CD14-positive monocyte (primary cell): ENCODE measurements at places on chromosomes 2 and 18. TPM values are rescaled to one million over a fixed set of nuclear protein-coding genes. Genes with fewer than 3 reads are reported as not detected.

DNA sequence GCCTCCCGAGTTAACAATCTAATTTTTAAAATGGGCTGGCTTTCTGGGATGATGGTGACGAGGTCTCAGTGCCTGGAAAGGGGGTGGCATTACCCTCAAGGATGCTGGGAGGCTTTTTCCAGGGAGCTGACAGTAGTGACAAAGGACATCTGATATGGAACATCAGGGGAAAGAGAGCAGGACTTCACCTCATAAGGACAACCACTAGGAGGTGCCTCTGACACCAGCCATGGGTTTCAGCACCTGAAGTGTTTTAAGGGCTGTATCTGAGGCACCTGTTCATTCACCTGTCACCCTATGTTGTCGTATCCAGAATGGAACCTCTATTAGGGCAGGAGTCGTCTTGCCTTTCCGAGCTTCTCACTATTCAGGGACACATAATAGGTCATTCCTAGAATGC lies 10.8 kb downstream of the IL36B start:
- DNase-seq = no peak
- no peak overlapping the region for H3K4me3 ChIP-seq
- no peaks in the 10 kb centered on the region for H3K27me3 ChIP-seq
- H3K4me1 ChIP-seq = no peaks in the 10 kb centered on the region
- H3K27ac ChIP-seq = no peak overlapping the region

The ANKRD30BL gene
- not detected for polyA plus RNA-seq

DNA sequence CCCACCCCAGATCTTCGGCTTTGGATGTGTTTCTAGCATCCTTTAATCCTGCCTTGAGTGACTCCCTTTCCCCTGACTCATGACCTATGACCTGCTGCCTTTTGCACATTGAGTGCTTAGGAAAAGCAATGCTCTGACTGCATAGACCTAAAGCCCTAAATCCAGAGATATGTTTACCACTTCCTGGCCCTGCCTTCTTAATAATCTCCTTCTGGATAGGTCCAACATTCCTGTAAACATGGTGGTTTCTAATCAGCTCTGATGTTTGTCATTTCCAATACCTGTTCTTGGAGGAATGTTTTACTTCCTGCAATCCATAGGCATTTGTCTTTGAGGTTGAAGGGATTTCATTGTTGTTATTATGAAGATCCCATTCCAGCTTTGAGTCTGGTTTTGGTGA lies 2.3 kb downstream of the SLC3A1 start:
- DNase-seq = no peak
- no peak overlapping the region for H3K27ac ChIP-seq
- no peaks in the 10 kb centered on the region for H3K27me3 ChIP-seq
- no peaks in the 10 kb centered on the region for H3K4me1 ChIP-seq
- H3K4me3 ChIP-seq = no peak overlapping the region

The ZNF512 gene
- polyA plus RNA-seq = 6.7 TPM

DNA sequence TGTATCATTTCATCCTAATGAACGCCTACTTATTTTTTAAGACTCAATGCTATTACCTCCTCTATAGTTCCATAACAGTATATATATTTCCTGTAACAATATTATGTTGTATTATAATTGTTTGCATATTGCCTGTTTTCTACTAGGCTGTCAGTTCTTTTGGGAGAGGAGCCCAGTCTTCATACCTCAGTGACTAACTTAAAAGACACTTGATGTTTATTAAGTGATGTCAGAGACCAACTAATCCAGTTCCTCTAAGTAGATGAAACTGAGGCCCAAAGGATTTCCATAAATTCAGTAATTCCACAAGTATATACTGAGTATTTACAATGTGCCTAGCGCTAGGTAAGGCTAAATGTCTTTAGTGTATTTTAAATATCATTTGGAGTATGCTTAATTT lies 48.9 kb upstream of the AAK1 start:
- H3K4me1 ChIP-seq = peaks cover 51% of the 10 kb centered on the region
- no peak overlapping the region for H3K4me3 ChIP-seq
- no peak overlapping the region for H3K27ac ChIP-seq
- H3K36me3 ChIP-seq = no peaks in the 10 kb centered on the region
- DNase-seq = no peak

DNA sequence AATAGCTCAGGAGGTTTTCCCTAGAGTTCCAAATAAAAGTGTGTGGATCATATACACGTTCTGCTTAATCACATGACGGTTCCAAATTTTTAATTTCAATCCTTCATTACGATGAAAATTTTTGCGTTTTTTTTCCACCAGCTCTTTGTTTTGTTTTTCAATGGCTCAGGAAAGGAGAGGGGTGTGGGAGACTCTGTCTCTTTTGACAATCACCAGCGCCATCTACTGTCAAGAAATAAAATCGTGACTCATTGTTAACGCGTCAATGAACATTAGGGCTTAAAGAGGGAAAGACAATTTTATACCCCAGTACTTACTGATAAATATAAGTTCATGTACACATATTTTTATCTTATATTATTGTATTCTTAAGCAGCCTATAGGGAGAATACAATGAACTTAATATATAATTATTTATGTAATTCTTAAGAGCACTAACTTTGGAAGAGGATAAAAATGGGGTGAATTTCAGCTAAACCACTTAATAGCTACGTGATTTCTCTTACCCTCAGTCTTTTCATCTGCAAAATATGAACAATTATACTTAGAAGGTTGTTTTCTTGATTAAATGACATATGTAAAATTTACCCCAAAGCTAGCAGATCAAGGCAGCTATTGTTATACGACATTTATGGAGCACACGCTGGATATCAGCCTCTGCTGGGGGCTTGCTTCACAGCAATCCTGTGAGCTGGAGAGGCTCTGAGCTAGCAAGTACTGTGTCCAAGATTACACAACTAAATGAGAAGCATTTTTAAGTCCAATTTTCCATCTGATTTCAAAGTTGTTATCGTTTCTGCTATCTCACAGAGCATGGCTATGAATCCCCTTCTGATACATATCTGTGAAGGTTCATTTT lies 47.4 kb upstream of the RMDN2 start:
- DNase-seq = peak; percentile 66
- H3K27ac ChIP-seq = no peak overlapping the region
- no peaks in the 10 kb centered on the region for H3K4me1 ChIP-seq
- H3K4me3 ChIP-seq = no peak overlapping the region
- H3K36me3 ChIP-seq = no peaks in the 10 kb centered on the region
- H3K27me3 ChIP-seq = no peaks in the 10 kb centered on the region

The ALLC gene
- not detected for polyA plus RNA-seq

GRCh38 chr2:69960821-69961220 lies 610 bp downstream of the ASPRV1 start:
- no peaks in the 10 kb centered on the region for H3K27me3 ChIP-seq
- H3K36me3 ChIP-seq = no peaks in the 10 kb centered on the region
- peaks cover 17% of the 10 kb centered on the region for H3K4me1 ChIP-seq

- no peaks in the 10 kb centered on the region for H3K36me3 ChIP-seq
- no peak overlapping the region for H3K27ac ChIP-seq
- no peaks in the 10 kb centered on the region for H3K27me3 ChIP-seq
- H3K4me3 ChIP-seq = no peak overlapping the region
Observed at GRCh38 chr2:201931951-201932350, 101.7 kb upstream of the FZD7 start.

The NEB gene
- polyA plus RNA-seq = 0.75 and 2.7 TPM in 2 replicates

GRCh38 chr2:98012561-98012991 lies 16.8 kb upstream of the TMEM131 start:
- DNase-seq = peak; percentile 95
- peaks cover 60% of the 10 kb centered on the region for H3K4me1 ChIP-seq
- no peak overlapping the region for H3K4me3 ChIP-seq
- peak overlapping the region; percentile 86 for H3K27ac ChIP-seq
- no peaks in the 10 kb centered on the region for H3K27me3 ChIP-seq

DNA sequence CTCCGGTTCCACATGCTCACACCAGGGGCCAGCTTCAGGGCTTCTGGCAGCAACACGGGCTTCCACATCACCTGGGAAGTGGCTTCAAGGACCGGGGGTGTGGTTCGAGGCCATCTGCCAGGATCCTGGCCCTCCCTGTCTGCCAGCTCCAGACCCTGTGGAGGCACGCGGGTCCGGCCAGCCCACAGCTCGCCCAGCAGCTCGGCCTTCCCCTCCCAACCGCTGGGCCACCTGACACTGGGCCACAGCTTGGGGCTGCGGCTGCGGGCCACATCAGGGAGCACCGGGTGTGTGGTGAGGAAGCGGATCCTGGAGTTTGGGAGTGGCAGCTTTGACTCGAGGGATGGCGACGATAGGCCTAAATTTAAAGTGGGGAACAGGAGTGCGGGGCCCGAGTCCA lies 7.0 kb downstream of the C2orf81 start:
- H3K4me3 ChIP-seq = peak overlapping the region; percentile 33
- H3K4me1 ChIP-seq = peaks cover 32% of the 10 kb centered on the region
- DNase-seq = no peak
- no peak overlapping the region for H3K27ac ChIP-seq
- H3K36me3 ChIP-seq = no peaks in the 10 kb centered on the region
- peaks cover 19% of the 10 kb centered on the region for H3K27me3 ChIP-seq

GRCh38 chr2:98674233-98674964 lies 56.5 kb downstream of the MGAT4A start:
- no peak overlapping the region for H3K4me3 ChIP-seq
- H3K27me3 ChIP-seq = no peaks in the 10 kb centered on the region
- no peak for DNase-seq
- H3K27ac ChIP-seq = no peak overlapping the region

DNA sequence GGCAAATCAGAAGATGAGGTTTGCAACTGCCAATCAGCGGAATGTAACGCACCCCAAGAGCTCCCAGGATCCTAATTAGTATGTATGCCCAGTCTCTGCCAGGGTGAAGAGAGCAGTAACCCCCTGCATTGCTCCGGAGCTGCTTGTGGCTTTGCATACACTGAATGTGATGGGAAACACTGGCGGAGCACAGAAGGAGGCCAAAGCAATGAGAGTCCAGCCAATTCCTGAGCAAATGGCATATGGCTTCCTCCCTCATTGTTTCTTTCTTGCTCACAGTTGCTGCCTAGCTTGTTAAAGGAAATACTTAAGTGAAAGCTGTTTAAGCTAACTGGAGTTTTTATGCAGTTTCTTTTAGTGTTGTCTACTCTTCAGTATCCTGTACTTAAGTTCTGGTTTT lies 343.5 kb upstream of the NT5C1B start:
- no peaks in the 10 kb centered on the region for H3K36me3 ChIP-seq
- H3K27ac ChIP-seq = no peak overlapping the region
- no peaks in the 10 kb centered on the region for H3K27me3 ChIP-seq
- no peak overlapping the region for H3K4me3 ChIP-seq

- DNase-seq = no peak
- no peaks in the 10 kb centered on the region for H3K27me3 ChIP-seq
- no peak overlapping the region for H3K27ac ChIP-seq
Observed at GRCh38 chr2:1414121-1414520, 858 bp downstream of the TPO start.

The TSGA10 gene
- polyA plus RNA-seq = 2.2 TPM

- H3K4me3 ChIP-seq = no peak overlapping the region
- no peaks in the 10 kb centered on the region for H3K4me1 ChIP-seq
- DNase-seq = no peak
- no peaks in the 10 kb centered on the region for H3K27me3 ChIP-seq
Observed at GRCh38 chr2:105215586-105216192, 25.9 kb upstream of the GPR45 start.

- peak; percentile 85 for DNase-seq
- peak overlapping the region; percentile 38 for H3K4me3 ChIP-seq
- H3K27me3 ChIP-seq = no peaks in the 10 kb centered on the region
- peaks cover 15% of the 10 kb centered on the region for H3K4me1 ChIP-seq
- no peaks in the 10 kb centered on the region for H3K36me3 ChIP-seq
- H3K27ac ChIP-seq = peak overlapping the region; percentile 3
Observed at GRCh38 chr18:57737400-57738060, 65.6 kb downstream of the ATP8B1 start.

- no peaks in the 10 kb centered on the region for H3K27me3 ChIP-seq
- no peak overlapping the region for H3K4me3 ChIP-seq
- H3K27ac ChIP-seq = no peak overlapping the region
- no peak for DNase-seq
Observed at GRCh38 chr2:135785032-135785431, 43.4 kb downstream of the UBXN4 start.

The RAPGEF4 gene
- not detected for polyA plus RNA-seq

DNA sequence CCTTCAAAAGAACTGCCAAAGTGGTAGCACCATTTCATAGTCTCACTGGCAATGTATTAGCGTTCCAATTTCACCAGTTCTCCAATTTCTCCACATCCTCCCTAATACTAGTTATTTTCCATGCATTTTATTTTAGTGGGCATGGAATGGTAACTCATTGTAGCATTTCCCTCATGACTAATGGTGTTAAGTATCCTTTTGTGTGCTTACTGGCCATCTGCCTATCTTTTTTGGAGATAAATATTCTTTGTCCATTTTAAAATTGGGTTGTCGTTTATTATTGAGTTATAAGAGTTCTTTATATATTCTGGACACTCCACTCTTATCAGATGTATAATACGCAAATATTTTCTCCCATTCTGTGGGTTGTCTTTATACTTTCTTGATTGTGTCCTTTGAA lies 107.1 kb downstream of the THADA start:
- H3K27ac ChIP-seq = no peak overlapping the region
- no peak for DNase-seq
- no peak overlapping the region for H3K4me3 ChIP-seq
- peaks cover 6% of the 10 kb centered on the region for H3K4me1 ChIP-seq
- H3K27me3 ChIP-seq = no peaks in the 10 kb centered on the region

DNA sequence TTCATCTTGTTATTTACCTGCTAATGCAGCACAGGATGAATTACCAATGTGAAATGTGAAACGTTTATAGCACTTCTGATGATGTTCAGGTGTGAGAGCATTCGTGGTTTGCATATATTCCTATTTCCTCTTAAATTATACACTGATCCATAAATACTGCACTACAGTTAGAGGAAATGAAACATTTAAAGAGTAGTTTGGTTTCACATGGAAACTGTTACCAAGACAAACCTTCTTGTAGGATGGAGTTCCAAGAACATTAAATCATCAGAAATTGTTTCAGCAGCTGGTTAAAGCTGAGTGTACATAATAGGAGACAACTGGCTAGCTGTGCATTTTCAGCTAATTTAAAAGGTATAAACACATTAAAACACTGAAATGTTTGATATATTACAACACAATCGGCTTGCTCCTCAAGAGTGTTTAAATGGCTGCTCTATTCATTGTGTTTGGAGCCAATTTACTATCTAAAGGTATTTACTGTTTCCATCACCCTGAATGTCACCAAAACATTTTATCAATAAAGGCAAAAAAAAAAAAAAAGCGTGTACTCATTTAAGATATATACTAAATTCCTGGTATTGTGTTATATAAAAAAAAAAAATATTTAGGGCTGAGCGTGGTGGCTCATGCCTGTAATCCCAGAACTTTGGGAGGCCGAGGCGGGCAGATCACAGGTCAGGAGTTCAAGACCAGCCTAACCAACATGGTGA lies 100.6 kb downstream of the DYM start:
- no peak for DNase-seq
- no peak overlapping the region for H3K4me3 ChIP-seq
- peaks cover 38% of the 10 kb centered on the region for H3K36me3 ChIP-seq

GRCh38 chr2:6887751-6888192 lies 10.2 kb downstream of the RSAD2 start:
- H3K36me3 ChIP-seq = no peaks in the 10 kb centered on the region
- H3K27ac ChIP-seq = no peak overlapping the region
- DNase-seq = no peak
- H3K27me3 ChIP-seq = no peaks in the 10 kb centered on the region
- no peak overlapping the region for H3K4me3 ChIP-seq
- H3K4me1 ChIP-seq = no peaks in the 10 kb centered on the region

GRCh38 chr2:172373766-172374165 lies 53.6 kb upstream of the ITGA6 start:
- peaks cover 14% of the 10 kb centered on the region for H3K4me1 ChIP-seq
- H3K36me3 ChIP-seq = no peaks in the 10 kb centered on the region
- DNase-seq = no peak
- H3K27me3 ChIP-seq = no peaks in the 10 kb centered on the region
